T47D (cell line): ENCODE measurements at places on chromosomes 11 and 22.

- no peak for DNase-seq
Observed at GRCh38 chr11:27216270-27217149, 146.5 kb downstream of the CCDC34 start.

DNA sequence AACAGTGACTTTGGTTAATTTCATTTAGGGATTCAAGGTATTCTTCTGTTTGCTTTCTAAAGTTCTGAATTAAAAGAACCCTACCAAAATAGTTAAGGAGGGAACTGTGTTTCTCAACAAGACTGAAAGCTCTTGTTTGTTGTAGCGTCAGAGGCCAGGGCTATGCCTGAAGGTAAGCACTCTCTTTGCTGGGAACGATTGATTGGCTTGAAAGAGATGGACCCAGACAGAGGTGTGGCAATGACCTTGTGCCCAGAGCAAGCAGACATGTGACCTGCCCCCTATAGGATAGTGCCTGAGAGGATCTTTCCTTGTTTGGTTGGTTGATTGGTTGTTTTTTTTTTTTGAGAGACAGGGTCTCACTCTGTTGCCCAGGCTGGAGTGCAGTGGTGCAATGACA lies 68.3 kb upstream of the CECR2 start:
- DNase-seq, result no peak

GRCh38 chr11:70552167-70553150 lies 154.1 kb downstream of the CTTN start:
- DNase-seq, result no peak

- no peak for DNase-seq
Observed at GRCh38 chr11:3188496-3189195, 23.5 kb upstream of the OSBPL5 start.

GRCh38 chr11:60921259-60921658 lies 3.0 kb upstream of the TMEM132A start:
- no peak for DNase-seq

GRCh38 chr22:38868886-38869381 lies 3.1 kb downstream of the CBX6 start:
- DNase-seq, result peak; percentile 59

DNA sequence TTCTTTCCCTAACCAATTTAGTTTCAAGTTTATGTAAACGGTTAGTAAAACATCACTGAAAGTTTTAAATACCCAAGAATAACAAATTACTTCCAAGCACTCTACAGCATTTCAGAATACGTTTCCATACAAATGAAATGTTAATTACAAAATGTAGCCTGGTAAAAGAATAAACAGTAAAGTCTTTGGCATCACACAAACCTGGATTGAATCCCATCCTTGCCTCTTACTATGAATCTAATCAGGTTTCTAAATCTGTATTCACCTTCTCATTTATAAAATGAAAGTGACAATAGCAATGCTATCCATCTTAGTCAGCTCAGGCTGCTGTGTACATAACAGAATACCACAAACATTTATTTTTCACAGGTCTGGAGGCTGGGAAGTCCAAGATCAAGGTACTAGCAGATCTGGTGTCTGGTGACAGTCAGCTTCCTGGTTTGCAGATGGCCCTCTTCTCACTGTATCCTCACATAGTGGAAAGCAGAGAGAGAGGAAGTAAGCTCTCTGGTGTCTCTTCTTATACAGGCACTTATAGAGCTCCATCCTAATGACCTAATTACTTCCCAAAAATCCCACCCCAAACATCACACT lies 19.2 kb downstream of the FAM168A start:
- no peak for DNase-seq

DNA sequence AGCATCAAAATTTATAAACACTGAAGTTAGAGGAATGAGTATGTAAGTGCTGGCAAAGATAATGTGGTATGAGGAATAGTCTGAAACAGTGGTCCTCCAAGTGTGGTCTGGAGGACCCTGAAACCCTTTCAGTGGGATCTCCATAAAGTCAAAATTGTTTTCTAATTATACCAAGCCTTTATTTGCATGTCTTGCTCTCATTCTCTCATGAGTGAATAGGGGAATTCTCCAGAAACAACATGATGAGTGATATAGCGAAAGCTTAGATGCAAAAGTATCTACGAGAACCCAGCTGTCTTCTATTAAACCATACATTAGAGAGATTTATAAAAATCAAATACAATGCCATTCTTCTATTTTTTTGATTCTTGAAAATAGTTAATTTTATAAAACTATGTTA lies 145.0 kb upstream of the RAG2 start:
- DNase-seq, result no peak

GRCh38 chr11:112694245-112694644 lies 267.0 kb upstream of the NCAM1 start:
- DNase-seq, result no peak

- no peak for DNase-seq
Observed at GRCh38 chr11:108568195-108568858, 25.2 kb downstream of the EXPH5 start.

GRCh38 chr11:24297461-24297860 lies 199.4 kb upstream of the LUZP2 start:
- no peak for DNase-seq

DNA sequence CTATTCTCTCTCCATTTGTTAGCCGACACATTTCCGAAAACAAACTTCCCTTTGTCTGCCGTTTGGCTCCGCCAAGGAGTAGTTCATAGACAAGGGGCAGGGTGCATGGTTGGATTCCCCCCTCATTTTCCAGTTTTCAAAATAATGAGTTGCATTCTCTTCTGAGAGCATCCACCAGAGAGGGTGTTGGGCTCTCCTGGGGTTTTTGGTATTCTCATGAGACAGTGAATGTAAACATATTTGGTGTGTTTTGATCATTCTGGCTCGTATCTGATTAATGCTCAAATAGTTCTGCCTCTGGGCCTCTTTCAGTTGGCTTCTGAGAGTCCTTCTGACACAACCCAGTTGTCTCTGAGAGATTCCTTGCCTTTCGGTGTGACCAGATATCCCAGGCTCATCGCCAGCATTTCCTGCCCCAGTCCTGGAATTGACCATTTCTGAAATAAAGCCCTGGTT lies 21.7 kb downstream of the GRAMD4 start:
- no peak for DNase-seq

- DNase-seq, result no peak
Observed at GRCh38 chr11:123330948-123331347, 99.1 kb upstream of the GRAMD1B start.

- DNase-seq, result peak; percentile 42
Observed at GRCh38 chr11:75400146-75400865, 988 bp downstream of the RPS3 start.

GRCh38 chr22:33332538-33332937 lies 274.4 kb upstream of the SYN3 start:
- no peak for DNase-seq

DNA sequence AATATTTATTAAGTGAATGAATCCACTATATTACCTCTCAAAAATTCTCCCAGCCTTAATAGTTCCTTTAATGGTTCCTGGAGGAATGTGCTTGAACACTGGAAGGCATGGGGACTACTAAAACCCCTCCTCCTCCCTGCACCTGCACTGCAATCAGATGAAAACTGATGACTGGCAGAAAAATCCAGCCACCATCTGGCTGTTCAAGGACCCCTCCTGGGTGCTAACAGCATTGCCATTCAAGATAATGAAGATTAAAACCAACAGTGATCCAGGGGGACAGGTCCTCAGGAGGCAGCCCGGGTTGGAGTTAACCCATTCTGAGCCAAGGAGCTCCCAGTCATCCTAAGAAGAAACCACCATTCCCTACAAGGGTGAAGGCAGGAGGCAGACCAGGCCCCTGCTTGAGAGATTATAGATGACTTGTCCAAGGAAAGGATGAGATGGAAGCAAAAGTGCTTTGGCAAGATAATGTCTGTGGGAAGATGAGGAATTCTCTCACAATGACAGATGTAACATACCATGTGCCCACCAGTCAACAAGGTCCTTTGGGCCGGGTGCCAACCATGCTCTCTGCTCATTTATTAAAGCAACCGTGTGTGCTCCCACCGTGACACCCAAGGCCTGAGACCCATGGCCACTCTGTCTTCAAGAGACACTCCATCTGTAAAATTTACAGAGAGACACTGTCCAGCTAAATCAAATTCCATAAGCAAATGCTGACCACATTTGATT lies 90.6 kb downstream of the LARGE1 start:
- DNase-seq, result no peak

DNA sequence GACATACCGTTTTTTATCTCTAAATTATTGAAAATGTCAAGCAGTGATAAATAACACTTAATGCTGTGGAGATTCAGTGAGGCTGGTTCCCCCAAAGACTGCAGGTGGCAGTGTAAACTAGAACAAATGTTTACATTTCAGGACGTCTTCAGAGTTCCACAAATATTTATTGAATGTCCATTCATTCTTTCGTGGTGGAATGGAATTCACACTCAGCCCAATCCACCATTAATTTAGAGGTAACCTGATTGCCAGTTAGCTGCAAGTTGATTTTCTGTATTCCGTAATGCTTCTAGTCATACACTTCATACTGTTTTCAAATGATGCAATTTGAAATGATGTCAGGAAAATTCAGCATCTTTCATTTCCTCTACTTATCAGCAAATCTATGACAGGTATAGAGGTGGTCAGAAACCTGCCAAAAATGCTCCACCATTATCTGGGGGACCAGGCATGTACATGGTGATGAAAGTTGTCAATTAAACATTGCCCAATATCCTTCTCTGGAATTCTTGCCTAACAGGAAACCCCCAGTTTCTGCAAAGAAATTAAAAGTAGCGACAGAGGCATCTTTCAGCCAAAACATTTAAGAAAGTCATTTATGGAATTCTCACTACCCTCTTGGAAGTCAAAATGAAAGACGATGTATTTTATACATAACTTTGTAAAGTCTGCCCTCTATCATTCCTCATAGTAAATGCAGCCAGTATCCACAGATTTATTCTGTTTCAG lies 94.3 kb upstream of the BMAL1 start:
- peak; percentile 50 for DNase-seq

GRCh38 chr11:11510939-11511338 lies 110.9 kb downstream of the GALNT18 start:
- no peak for DNase-seq

GRCh38 chr11:118908264-118908663 lies 17.5 kb downstream of the BCL9L start:
- no peak for DNase-seq

GRCh38 chr11:11338304-11338703 lies 14.7 kb downstream of the CSNK2A3 start:
- no peak for DNase-seq

- no peak for DNase-seq
Observed at GRCh38 chr22:38963872-38964271, 6.5 kb downstream of the APOBEC3A start.

DNA sequence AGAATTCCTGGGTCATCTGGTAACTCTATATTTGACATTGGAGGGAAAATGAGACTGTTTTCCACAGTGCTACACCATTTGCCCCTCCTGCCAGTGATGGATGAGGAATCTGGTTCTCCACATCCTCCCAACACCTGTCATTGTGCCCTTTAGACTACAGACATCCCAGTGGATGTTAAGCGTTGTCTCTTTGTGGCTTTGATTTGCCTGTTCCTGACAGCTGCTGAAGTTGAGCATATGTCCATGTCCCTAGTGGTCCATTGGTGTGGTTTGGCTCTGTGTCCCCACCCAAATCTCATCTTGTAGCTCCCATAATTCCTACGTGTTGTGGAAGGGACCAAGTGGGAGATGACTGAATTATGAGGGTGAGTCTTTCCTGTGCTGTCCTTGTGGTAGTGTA lies 88.5 kb downstream of the BRD1 start:
- DNase-seq, result no peak

DNA sequence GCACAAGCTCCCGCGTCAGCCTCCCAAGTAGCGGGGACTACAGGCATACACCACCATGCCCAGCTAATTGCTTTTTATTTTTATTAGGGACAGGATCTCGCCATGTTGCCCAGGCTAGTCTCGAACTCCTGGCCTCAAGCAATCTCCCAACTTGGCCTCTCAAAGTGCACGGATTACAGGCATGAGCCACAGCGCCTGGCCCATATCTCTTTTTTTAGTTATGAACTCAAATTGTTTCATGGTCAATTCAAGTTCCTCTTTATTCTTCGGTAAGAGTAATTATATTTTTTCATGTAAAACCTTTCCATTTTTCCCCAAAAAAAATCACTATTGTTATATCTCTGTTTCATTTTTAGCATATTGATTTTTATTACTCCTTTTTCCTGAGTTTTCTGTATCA lies 25.5 kb downstream of the FCHSD2 start:
- no peak for DNase-seq

DNA sequence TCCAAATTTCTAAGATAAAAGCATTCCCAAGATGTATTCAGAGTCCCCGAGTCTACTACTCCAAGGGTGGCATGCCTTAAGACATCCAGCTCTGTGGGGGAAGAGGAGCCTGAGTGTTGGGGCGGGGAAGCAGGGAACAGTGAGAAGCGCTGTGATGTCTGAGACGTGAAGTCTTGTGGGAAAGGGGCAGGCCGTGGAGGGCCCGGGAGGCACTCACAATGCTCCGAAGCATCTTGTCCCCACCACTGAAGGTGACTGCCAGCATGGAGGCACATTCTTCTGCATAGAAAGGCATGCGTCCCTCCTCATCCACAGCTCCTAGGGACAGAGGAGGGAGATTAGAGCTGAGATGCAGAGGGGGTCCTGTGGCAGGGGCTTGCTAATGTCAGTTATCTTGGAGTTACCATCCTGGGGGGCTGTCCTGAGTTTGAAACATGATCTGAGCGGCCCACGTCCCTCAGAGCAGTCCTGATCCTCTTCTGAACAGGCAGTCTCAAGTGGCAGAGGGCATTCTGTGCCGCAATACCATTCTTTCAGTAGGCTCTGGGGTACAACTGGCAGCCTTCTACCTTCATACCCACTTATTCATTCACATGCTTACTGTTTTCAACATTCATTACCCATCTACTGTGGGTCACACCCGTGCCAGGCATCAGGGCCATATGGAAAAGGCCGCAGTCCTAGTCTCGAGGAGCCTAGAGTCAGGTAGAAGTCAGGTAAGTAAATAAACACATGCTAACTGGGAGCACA lies 8.7 kb downstream of the PCSK7 start:
- DNase-seq, result no peak

DNA sequence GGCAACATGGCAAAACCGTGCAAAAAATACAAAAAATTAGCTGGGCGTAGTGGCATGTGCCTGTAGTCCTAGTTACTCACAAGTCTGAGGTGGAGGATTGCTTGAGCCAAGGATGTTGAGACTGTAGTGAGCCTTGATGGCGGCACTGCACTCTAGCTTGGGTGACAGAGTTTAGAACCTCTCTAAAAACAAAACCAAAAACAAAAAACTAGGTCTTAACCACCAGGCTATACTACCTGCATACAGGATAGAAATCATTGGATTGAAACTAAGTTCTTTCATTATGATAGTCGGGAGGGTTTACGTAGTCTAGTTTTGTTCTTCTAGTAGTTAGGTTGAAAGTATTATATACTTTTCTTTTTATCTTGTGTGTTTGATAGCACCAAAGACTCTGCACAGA lies 5.8 kb downstream of the RNF214 start:
- no peak for DNase-seq

- DNase-seq, result no peak
Observed at GRCh38 chr11:113338730-113339129, 24.3 kb downstream of the TTC12 start.

DNA sequence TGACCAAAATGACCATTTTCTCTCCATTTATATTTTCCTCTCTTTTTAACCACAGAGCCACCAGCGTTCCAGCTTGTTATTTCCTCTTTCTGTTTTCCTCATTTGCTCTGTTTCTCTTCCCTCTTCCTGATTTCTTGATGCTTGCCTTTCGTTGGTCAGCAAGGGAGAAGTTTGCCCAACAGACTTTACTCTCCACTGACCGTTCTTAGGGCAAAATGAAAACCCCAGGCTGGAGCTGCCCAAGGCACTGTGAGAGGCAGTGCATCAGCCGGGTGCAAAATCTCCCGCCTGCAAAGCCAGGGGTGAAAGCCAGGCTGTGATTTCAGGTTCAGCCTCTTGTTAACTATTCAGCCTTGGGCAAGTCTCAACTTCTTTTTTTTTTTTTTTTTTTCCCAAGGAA lies 26.1 kb upstream of the APLP2 start:
- DNase-seq, result no peak
